Panc1 (cell line): ENCODE measurements at places on chromosomes 3 and 15. TPM values are rescaled to one million over a fixed set of nuclear protein-coding genes. Genes with fewer than 3 reads are reported as not detected.

Gene TRIP4
- total RNA-seq: 42.8 TPM

Gene PARP15
- 0.21 TPM for total RNA-seq

Gene FYTTD1
- 77.8 TPM for total RNA-seq

Gene BRPF1
- total RNA-seq: 17.4 TPM

Gene PLA2G4D
- total RNA-seq: not detected
